ENCODE measurements at places on chromosomes 1 and 21. TPM values are rescaled to one million over a fixed set of nuclear protein-coding genes. Genes with fewer than 3 reads are reported as not detected.

Gene BMP8B
- polyA plus RNA-seq: 0.07 TPM

Gene OR2AK2
- not detected for polyA plus RNA-seq

Gene ENSA
- polyA plus RNA-seq: 66.7 TPM

Gene C1QB
- 32.3 TPM for polyA plus RNA-seq

Gene ASTN1
- polyA plus RNA-seq: 0.15 TPM

Gene MIXL1
- polyA plus RNA-seq: 0.01 TPM

Gene AMPD2
- polyA plus RNA-seq: 12.3 TPM

DNA sequence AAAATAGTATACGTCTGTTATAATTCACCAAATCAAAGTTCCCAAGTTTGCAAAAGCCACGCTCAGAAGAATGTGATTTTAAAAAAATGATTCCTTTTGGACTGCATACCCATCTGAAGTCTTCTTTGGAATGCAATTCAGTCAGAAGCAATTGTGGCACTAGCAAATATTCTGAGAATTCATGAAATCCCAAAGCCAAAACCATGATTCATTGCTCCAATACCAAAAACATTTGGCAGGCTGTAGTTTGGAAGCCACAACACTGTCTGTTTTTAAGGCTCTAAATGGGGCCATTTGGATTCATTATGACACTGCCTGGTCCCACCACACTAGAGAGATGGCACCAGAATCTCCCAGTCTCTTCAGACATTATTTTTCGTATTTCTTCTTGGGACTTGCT is 21.8 kb upstream of the LRRC53 start:
- H3K4me1 ChIP-seq: no peaks in the 10 kb centered on the region
- H3K36me3 ChIP-seq: no peaks in the 10 kb centered on the region
- H3K4me3 ChIP-seq: no peak overlapping the region
- no peak overlapping the region for H3K27ac ChIP-seq
- no peak for DNase-seq

GRCh38 chr1:207808322-207808705 is 56.5 kb downstream of the CD46 start:
- no peak overlapping the region for H3K4me3 ChIP-seq
- peaks cover 49% of the 10 kb centered on the region for H3K36me3 ChIP-seq
- H3K27ac ChIP-seq: peak overlapping the region; percentile 81
- peaks cover 94% of the 10 kb centered on the region for H3K4me1 ChIP-seq
- no peak for DNase-seq

DNA sequence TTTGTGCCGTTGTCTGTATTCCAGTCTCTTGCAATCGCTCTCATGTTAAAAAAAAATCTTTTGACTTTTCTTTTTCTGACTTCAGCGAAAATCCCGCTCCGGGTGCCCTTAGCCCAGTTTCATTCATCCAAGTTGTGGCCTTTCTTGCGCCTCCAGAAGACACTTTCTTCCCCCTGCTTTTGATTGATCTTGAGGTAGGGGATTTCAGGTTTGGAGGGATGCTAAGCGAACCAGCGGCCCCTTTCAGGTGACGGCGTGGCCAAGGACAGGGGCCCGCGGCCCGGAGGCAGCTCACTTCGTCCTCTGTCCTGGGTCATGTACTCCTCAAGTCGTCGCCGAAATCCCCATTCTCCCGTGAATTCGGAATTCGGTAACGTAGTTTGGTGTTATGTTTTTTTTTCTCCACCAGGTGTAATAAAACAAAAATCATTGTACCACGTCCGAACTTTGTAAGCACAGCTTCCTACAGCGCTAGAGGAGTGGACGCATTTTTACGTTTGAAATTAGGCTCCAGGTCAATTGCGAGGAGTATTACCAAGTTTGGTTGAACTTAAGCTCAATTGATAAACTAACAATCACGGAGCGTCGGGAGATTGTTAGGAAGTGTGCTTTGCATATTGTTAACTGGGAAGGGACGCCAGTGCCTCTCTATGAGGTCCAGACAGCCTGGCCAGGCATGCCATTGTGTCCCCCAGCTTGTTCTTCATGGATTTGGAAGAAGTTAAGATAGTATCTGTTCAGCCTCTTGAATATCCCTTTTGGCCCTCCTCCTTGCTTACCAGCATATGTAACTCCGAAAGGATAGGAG is 1.1 kb downstream of the MRPS6 start:
- no peak for DNase-seq
- peak overlapping the region; percentile 69 for H3K4me3 ChIP-seq
- no peaks in the 10 kb centered on the region for H3K36me3 ChIP-seq
- peaks cover 57% of the 10 kb centered on the region for H3K4me1 ChIP-seq

- no peaks in the 10 kb centered on the region for H3K27me3 ChIP-seq
- H3K27ac ChIP-seq: no peak overlapping the region
- peaks cover 17% of the 10 kb centered on the region for H3K4me1 ChIP-seq
- DNase-seq: no peak
- no peaks in the 10 kb centered on the region for H3K36me3 ChIP-seq
- no peak overlapping the region for H3K4me3 ChIP-seq
Observed at GRCh38 chr1:54884768-54885167, 2.2 kb downstream of the DHCR24 start.

- no peak for DNase-seq
- no peaks in the 10 kb centered on the region for H3K27me3 ChIP-seq
- peaks cover 52% of the 10 kb centered on the region for H3K36me3 ChIP-seq
- H3K4me1 ChIP-seq: peaks cover 3% of the 10 kb centered on the region
- no peak overlapping the region for H3K4me3 ChIP-seq
- H3K27ac ChIP-seq: no peak overlapping the region
Observed at GRCh38 chr1:167995038-167995437, 58.2 kb upstream of the MPC2 start.

DNA sequence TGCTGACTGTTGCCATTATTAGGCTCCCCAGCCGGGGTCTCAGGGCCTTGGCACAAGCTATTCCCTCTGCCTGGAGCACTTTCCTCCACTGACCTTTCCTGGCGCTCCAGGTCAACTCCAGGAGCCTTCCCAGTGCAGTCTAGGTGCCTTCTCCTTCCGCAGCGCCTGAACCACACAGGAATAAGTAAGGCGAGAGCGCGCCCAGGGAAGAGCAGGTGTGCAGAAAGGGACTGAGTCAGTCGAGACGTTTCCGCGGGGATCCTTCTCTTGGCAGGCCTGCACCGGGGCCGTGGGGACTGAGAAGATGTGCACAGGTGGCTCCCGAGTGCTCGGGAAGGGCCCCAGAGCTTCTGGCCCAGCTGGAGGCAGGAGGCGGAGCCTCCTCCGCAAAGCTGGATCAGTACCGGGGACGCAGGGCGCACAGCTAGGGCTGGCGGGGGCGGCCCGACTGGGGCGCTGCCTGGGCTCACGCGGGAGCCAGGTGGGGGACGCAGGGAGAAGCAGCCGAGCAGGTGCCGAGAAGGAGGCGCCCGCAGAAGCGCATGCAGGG is 765 bp upstream of the BMP8A start:
- H3K27ac ChIP-seq: no peak overlapping the region
- DNase-seq: no peak
- H3K4me1 ChIP-seq: peaks cover 2% of the 10 kb centered on the region

GRCh38 chr21:37072988-37073416 is at the start of the genes PIGP and TTC3:
Gene PIGP (minus strand): TSS chr21:37073071. CDS start chr21:37072515, 556 bp downstream.
Gene TTC3 (plus strand): TSS chr21:37073254. CDS start chr21:37087258, 14,004 bp downstream.
- H3K4me3 ChIP-seq: peak within 1 kb of the TSS; percentile 88
- peak within 1 kb of the TSS; percentile 98 for H3K27ac ChIP-seq
- H3K4me1 ChIP-seq: peaks cover 18% of the 10 kb centered on the region

DNA sequence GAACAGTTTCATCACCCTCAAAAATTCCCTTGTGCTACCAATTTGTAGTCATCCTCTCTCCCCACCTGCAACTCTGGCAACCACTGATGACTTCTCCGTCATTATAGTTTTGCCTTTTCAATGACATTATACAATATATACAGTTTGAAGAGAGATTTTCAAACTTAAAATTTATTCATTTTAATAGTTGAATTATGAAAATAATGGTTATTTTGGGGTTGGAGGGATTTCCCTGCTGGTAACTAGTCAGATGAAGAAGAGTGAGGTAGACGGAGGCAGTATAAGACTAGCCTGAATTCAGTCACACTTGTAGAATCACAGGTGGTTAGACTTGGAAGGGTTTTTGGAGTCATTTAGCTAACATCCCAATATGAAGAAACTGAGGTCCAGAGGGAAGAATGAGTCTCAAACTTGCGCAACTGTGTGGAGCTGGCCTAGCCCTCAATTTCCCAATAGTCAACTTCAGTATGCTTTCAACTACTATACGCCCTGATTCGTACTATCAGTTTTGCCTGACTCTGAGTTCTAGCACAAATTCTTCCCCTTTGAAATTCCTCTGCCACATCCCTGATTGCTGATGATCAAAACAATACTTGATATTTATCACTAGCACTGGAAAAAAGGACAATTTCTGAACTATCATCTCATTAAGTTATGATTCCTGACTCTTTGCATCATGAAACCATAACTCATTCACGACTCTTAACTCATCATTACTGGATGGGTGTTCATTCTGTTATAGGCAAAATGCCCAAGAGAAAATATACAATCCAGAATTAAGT is 54.2 kb downstream of the VANGL2 start:
- H3K4me1 ChIP-seq: no peaks in the 10 kb centered on the region
- peaks cover 3% of the 10 kb centered on the region for H3K27me3 ChIP-seq
- H3K27ac ChIP-seq: no peak overlapping the region
- no peak for DNase-seq
- no peaks in the 10 kb centered on the region for H3K36me3 ChIP-seq

GRCh38 chr1:6181347-6181770 is 1.2 kb upstream of the CHD5 start:
- H3K27ac ChIP-seq: no peak overlapping the region
- H3K4me1 ChIP-seq: peaks cover 18% of the 10 kb centered on the region
- no peak overlapping the region for H3K4me3 ChIP-seq

DNA sequence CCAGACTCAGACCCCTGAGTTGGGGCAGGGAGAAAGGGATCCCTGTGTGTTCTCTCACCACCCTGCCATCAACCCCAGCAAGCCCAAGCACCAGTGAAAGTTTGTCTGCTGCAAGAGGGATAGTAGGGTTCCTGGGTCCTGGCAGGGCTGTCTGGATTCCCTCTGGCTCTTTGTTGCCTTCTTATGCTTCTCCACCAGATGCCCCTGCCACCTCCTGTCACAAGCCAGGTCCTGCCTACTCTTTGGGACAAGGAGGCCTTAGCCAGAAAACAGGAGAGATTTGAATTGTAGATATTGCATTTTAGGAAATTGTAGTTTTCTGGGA is 21.7 kb downstream of the UBE2T start:
- no peak overlapping the region for H3K4me3 ChIP-seq
- H3K27me3 ChIP-seq: peaks cover 5% of the 10 kb centered on the region
- DNase-seq: no peak
- H3K27ac ChIP-seq: no peak overlapping the region
- H3K4me1 ChIP-seq: no peaks in the 10 kb centered on the region
- no peaks in the 10 kb centered on the region for H3K36me3 ChIP-seq

DNA sequence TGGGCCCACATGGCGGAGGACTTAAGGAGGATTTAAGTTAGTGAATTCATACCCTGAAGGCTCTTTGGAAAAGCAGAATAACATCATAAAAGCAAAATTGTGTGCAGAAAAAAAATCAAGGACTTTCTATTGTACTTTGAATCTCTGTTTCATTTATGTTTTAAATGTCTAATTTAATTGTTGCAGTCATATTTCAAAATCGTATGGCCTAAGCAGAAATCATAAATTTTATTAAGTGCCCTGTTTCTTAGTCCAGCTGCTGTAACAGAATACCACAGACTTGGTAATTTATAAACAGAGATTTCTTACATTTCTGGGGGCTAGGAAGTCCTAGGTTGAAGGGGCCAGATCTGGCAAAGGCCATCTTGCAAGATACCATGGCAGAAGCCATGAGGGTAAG is 555.6 kb downstream of the LTN1 start:
- no peaks in the 10 kb centered on the region for H3K27me3 ChIP-seq
- H3K4me3 ChIP-seq: no peak overlapping the region
- no peak overlapping the region for H3K27ac ChIP-seq
- H3K36me3 ChIP-seq: no peaks in the 10 kb centered on the region

GRCh38 chr1:25758466-25759070 is 41.4 kb upstream of the SELENON start:
- no peak for DNase-seq
- H3K27ac ChIP-seq: no peak overlapping the region
- H3K4me3 ChIP-seq: no peak overlapping the region

Data from heart right ventricle (tissue), 16 donors.